ENCODE measurements at places on chromosomes 2 and 18. TPM values are rescaled to one million over a fixed set of nuclear protein-coding genes. Genes with fewer than 3 reads are reported as not detected.

GRCh38 chr2:175815537-175815936 lies 186.5 kb downstream of the LNPK start:
- peak; percentile 43 for DNase-seq

- no peak for DNase-seq
These were observed 1628.0 kb upstream of the PIK3C3 start for GRCh38 chr18:40326985-40327384.

GRCh38 chr2:96437512-96437911 lies 67.6 kb downstream of the NEURL3 start:
- no peak for DNase-seq

DNA sequence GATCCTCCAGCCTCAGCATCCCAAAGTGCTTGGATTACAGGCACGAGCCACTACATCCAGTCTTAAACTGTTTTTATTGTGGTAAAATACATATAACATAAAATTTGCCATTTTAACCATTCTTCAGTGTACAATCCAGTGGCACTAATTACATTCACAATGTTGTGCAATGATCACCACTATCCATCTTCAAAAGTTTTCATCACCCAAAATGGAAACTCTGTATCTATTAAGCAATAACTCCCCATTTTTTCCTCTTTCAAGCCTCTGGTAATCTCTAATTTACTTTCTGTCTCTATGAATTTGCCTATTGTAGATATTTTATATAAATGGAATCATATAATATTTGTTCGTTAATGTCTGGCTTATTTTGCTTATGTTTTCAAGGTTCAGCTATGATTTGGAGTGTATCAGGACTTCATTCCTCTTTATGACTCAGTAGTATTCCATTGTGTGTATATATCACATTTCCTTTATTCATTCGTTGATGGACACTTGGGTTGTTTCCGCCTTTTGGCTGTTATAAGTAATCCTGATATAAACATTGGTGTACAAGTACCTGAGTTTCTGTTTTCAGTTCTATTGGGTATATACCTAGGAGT lies 71.8 kb downstream of the GFPT1 start:
- no peak for DNase-seq

- no peak for DNase-seq
These were observed 75.1 kb upstream of the MAP4K4 start for GRCh38 chr2:101622210-101623030.

DNA sequence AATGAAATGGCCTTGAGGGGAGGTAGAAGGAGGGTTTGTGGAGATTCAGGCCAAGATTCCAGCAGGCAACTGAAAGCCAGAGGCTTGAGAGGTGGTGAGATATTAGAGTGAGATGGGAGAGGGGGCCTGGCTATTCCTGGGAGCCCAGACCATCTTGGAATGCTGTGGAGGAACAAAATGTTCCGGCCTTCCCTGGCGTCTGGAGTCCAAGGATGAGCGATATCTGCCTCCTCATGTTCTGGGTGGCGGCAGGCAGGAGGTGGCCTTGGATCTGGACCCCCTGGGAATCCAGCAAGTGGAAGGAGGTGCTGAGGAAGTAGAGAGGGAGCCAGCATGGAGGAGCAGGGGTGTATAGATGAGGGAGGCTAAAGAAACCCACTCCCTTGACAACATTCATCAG lies 335.9 kb downstream of the CYP26B1 start:
- DNase-seq: no peak

DNA sequence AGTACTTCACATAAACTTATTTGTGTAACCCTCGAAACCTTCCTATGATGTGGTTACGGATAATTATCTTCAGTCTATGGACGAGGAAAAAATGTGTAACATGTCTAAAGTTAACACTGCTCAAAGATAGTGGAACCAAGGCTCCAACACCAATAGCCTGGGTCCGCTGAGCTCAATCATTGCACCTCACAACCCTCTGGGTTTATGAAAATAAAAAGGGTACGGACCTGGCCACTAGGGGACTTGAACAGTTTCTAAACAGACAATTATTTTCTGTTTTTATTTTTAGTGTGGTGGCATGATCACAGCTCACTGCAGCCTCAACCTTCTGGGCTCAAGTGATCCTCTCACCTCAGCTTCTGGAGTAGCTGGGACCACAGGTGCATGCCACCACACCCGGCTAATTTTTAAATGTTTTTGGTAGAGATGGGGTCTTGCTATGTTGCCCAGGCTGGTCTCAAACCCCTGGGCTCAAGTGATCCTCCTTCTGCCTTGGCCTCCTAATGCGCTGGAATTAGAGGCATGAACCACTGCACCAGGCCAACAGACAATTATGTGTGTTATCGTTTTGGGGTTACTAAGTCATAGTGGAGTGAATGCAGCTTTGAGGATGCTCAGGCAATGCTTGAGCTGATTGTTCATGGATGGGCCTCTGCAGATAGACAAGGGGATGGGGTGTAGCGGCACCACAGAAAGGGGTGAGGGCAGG lies 10.1 kb downstream of the CASP8 start:
- no peak for DNase-seq

GRCh38 chr2:178513876-178514275 lies 33.6 kb downstream of the PLEKHA3 start:
- peak; percentile 16 for DNase-seq

DNA sequence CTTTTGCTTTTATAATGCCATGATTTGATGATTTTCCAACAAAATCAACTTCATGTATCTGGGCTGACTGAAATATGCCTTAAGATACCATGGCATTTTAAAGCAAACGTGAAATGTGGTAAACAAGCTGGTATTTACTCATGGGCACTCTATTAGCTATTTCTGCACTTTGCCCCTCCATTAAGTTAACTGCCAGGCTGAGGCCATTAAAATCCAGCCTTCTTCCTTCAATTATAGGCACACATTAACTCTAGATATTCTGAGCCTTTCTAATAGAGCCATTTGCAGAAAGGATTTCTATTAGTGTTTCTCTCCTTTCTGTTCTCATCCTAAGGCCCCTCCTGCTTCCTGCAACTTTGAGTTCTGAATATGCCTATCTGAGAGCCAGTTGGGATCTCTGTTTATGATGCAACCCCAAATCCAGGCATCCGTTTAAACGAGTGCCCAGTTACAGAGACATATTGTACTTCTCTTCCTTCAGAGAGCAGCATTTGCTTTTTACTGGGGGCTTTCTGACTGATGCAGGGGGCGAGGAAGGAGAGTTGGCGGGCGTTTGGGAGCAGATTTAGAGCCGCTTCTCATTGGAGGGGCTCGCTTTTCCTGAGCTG lies 1.6 kb upstream of the KCNJ3 start:
- DNase-seq: no peak

DNA sequence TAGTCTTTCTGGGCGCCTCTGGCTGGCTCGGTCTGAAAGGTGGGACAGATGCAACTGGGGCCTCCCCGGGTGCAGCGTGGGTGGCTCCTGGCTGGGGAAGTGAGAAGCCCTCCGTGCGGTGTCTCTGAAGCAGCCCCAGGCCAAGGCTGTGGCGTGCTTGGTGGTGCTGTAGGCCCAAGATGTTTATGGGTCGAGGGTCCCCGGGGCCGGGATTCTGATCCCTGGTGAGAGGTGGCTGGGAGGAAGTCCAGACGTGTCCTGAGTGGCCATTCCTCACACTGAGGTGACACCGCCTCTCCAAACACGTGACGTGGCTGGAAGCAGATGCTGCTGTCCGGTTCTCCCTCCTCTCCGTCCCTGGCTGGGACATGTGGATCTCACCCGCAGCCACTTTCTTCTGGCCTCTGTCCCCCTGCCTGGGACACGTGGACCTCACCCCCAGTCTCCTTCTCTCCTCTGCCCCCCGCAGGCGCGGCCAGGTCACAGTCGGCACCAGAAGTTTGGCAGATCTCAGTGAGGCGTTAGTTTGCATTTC lies 12.6 kb downstream of the RTP5 start:
- DNase-seq: no peak

- no peak for DNase-seq
These were observed 391.0 kb upstream of the ID2 start for GRCh38 chr2:8290771-8291352.

- DNase-seq: peak; percentile 60
These were observed 13.9 kb downstream of the PSMD14 start for GRCh38 chr2:161321944-161322648.

- peak; percentile 81 for DNase-seq
These were observed 98.6 kb downstream of the IRS1 start for GRCh38 chr2:226701052-226701451.

GRCh38 chr18:6113650-6114049 lies 218.3 kb upstream of the TMEM200C start:
- no peak for DNase-seq

GRCh38 chr2:216949700-216950413 lies 90.0 kb upstream of the TNP1 start:
- DNase-seq: no peak

GRCh38 chr18:3086871-3087270 lies 73.9 kb upstream of the LPIN2 start:
- DNase-seq: no peak

- no peak for DNase-seq
These were observed 64.6 kb downstream of the COLEC12 start for GRCh38 chr18:435940-436339.

DNA sequence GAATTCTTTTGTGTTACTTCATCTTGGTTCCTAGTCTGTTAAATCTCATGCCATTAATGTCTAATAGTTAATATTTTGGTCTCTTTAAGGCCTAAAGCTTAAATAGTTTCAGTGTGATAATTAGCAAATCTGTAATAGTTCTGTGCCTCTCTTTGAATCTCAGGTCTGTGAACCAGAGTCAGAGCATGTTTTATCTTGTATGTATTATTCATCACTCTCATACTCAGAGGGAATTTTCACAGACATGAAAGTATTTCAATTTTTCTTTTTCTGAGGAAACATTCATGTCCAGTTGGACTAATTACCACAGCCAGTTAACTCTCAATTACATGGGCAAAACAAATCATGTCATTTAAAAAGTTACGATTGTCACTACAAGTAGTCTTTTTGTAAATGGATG lies 931.9 kb upstream of the SLC39A10 start:
- no peak for DNase-seq

Gene INPP1
- total RNA-seq: 9.2 TPM

Gene IL36RN
- not detected for total RNA-seq

Gene INHA
- total RNA-seq: 0.18 TPM

Gene HSPD1
- total RNA-seq: 158 TPM

Gene APCDD1
- 0.09 TPM for total RNA-seq

All from fibroblast of the aortic adventitia (primary cell).